ENCODE measurements at places on chromosomes 5 and 9.

DNA sequence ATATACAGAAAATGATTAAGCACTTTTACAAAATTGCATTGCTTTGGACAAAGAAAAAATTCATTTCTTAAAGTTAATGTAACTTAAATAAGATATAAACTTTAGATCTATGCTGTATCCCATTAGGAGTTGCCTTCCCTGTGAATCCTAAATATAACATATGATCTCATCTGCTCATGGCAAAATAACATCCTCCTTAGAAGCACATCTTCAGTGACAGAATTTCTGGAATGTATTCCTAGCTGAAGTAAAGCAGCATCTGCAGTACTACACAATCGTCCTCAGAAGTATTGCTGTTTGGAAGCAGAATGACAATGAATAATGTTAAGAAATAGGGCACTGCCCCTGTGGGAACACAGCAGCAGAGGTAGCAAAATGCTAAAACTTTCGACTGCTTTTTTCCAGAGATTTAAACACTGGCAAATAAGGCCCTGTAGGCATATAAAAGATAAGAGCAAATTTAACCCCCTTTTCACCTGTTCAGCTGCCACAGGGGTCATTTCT is 571.0 kb downstream of the PTPRD start:
- DNase-seq: no peak

DNA sequence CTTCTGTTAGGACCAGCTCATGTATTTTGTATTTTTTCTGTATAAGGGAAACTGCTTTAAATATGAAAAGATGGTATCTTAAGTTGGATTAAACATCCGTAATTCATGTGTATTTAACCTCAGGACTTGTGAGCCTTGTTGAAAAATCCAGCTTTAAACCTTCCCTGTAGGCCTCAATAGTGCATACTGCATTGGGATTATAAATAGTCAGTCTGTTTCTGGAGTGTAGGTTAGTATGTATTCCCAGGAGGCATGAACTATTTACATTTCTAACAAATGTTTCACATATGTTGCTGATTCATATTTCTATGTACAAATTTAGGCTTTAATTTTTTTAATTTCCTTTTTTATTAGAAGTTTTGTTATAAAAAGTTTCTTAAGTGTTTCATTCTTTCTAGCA is 137.9 kb upstream of the GRHPR start:
- DNase-seq: no peak

GRCh38 chr5:133998042-133998441 is 6.7 kb downstream of the VDAC1 start:
- no peak for DNase-seq

GRCh38 chr5:152838241-152838786 is 433.2 kb upstream of the NMUR2 start:
- DNase-seq: no peak

DNA sequence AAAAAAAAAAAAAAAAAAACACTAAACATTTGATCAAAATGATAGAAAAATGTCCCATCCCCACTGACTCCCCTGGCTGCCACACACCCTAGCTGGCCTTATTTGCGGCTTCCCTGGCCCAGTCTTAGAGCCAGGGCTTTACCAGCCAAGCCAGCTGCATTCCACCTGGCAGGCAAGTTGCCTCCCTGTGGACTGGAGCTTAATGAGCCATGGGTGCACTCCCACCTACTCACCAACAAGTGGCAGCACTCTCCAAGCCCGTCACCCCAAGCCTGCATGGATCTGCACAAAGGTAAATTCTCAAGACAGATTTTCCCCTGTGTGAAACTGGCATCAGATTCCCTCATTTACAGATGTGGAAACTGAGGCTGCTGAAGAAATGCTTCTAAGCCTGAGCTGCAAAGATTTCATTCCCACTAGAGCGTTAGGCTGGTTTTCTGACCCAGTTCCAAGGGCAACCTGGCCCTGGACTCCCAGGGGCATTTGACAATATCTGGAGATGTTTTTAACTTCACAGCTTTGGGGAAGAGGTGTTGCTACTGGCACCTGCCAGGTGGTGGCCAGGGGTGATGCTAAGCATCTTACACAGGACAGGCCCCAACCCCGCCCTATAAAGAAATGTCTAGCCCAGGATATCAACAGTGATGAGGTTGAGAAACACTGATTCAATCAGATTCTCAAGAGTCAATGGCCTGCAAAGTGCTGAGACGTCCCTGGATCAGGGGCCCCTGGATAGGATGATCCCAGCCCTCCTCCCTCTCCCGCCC is 21.9 kb upstream of the VDAC1 start:
- no peak for DNase-seq

DNA sequence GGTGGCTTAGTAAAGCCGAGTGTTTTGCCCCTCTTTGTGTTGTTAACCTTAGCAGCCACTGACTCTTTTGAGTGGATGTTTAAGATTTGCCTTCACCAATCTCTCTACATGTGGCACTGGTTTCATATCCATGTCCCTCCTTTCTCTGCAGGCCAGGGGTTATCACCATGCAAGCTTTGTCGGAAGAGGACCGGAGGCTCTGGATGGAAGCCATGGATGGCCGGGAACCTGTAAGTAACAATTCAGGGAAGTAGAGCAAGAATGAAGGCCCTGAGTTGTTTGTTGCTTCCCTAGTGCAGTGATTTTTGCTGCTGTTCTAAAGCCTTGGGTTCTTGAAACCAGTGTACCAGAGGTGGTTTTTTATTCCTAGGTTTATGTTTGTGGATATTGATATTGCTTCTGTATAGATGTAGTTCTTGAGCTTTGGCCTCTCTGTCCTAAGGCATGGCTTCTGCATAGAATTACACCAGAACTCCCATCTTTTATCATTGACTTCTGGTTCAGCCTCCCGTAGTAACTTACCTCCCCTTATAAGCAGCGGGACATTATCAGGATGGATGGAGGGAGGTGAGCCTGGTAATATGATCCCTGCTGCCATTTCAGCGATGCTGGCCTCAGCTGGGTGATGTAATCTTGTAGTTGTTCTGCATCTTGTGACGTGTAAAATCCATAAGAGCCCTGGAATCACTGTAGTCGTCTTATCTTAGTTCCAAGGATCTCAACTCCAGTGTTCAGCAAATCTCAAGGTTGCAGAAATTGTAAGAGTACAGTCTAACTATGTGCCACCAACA is 161.9 kb downstream of the ARHGAP26 start:
- no peak for DNase-seq

GRCh38 chr5:146331423-146331822 is 7.2 kb upstream of the POU4F3 start:
- DNase-seq: no peak

GRCh38 chr9:33750839-33751339 is 44.5 kb upstream of the PRSS3 start:
- no peak for DNase-seq

- DNase-seq: no peak
Measured at GRCh38 chr5:59274106-59274636, 619.4 kb downstream of the PDE4D start.

GRCh38 chr5:57566914-57567313 is 84.3 kb upstream of the ACTBL2 start:
- DNase-seq: no peak

- no peak for DNase-seq
Measured at GRCh38 chr5:68347536-68347935, 132.0 kb downstream of the PIK3R1 start.

DNA sequence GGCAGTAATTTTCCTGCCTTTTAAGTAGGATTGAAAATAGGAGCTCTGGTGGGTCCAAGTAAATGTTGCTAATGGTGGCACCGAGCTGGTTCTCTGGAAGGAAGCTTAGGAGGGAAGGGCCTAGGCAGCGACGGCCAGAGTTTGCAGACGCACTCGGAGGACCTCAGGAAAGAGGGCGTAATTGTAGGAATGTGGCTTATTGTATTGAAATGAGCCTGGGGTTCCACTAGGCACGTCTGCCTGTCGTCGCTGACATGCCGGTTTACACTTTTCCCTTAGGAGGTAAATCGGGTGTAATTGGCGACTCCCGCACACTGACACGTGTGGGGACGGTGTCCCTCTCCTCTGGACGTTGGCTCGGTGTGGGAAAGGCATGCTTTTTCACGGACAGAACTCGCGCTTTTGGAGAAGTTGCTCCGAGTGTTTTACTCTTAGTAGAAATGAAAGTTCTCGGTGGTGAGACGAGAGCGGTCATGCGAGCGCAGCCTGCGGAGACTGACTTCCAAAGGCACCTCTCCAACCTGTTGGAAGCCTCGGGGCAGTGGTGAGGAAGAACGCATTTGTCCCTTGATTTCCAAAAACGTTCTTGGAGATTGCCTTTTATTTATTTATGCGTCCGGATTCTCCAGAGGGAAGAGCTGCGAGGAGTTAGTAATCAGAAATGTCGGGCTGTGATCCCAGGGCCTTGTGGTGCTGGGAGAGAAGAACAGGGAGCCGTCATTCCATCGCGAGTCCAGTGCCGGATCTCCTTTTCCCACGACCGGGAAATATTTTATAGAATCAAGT is 1.3 kb downstream of the NR4A3 start:
- DNase-seq: no peak

DNA sequence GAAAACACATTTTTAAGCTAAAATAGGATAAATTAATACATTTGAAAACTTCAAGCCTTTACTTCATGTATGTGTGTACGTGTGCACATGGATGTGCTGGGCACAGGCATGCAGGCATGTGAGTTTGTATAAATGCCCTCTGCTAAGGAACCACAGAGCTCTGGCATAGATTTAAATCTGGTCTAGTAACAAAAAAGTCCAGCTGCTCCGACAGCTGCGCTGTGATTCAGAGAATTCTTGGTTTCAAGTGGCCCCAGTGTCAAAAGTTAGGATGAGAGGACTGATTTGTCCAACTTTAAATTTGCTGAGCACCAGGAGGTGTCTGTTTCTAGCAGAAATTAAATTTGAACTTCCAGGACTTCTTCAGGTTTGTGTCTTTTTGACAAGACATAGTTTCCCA is 203.7 kb upstream of the TUT7 start:
- no peak for DNase-seq

DNA sequence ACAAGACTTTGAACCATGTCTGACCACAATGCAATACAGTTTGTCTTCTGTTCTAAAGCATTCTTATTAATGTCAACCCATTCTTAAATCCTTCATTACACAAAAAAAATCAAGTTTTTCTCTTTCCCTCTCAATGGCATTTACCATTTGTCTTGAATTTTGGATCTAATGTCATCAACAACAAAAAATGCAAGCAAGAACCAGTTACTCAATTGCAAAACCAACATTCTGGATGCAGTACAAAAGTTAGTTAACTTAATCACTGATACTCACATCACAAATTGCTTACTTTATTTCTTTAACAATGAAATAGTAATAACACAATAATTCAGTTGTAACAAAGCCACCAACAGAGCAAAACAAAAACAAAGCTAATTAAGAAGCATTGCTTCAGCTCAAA is 6.0 kb downstream of the C9orf40 start:
- DNase-seq: no peak

- DNase-seq: no peak
Measured at GRCh38 chr5:22226423-22226822, 626.7 kb downstream of the CDH12 start.

DNA sequence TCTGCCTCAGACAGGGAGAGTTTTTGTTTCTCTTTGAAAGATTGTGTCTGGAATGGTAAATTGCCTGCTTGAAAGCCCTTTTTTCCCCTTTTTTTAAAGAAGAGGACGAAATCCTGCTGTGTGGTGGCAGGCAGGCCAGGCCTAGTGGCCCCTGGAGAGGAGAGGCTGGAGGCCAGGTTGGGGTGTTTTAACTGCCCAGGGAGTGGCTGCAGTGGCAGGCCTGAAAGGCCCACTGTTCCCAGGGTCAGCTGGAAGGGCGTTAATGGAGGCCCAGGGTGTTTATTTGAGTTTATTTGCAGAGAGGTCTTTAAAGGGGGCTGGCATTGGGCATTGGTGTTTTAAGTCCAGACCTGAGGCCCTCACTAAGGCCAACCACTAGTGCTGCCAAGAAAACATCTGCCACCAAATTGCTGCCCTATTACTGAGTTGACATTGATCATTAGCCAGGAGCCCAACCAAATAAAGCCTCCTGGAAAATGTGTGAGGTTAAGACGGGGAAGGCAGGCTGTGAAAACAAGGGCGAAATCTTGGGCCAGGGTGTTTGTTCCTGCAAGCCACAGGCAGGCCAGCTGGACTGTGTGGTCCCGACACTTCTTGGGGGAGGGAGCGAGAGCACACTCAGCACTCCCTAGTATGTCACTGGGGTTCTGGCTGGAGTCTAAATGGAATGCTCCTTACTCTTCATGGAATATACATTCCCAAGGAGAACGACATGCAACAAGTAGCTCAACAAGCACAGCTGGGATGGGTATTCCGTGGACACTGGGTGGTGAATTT is 5.0 kb downstream of the JADE2 start:
- DNase-seq: no peak

DNA sequence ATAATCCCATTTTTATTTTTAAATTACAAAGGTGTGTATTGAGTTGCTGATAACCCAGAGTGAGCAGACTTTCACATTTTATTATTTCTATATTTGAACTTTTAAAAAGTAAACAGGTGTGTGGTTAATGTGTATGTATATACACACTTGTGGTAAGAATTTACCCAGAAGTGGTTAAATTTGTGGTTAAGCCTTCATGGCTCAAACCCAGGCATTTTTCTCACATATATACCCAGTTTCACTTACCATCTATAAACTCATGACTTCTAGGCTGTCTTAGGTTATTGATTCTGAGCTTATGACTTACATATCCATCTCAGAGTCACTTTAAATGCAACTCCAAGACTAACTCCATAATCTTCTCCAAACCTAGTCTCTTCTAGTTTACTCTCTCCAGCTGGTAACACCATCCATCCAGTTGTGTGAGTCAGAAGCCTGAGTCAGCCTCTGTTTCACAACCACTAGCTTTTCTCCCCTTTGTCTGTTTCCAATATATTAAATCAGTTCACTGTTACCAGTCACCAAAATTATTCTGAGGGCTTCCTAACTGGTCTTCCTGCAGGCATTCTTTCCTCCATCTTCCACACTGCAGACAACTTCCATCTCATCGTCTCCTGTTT is 20.2 kb downstream of the ZBED3 start:
- DNase-seq: no peak

GRCh38 chr5:56143373-56143714 is 89.8 kb downstream of the ANKRD55 start:
- no peak for DNase-seq

GRCh38 chr9:120040896-120041295 is 539.1 kb downstream of the CDK5RAP2 start:
- DNase-seq: no peak

- DNase-seq: no peak
Measured at GRCh38 chr5:76257897-76258296, 145.2 kb upstream of the IQGAP2 start.

- no peak for DNase-seq
Measured at GRCh38 chr5:169626779-169627178, 10.3 kb upstream of the DOCK2 start.

GRCh38 chr5:124876983-124877382 is 130.5 kb upstream of the ZNF608 start:
- DNase-seq: no peak

GRCh38 chr9:17269799-17270198 is 135.0 kb downstream of the CNTLN start:
- no peak for DNase-seq

- DNase-seq: no peak
Measured at GRCh38 chr9:109861499-109861898, 81.5 kb downstream of the PALM2AKAP2 start.

- no peak for DNase-seq
Measured at GRCh38 chr9:115923903-115924668, 229.5 kb upstream of the PAPPA start.

- no peak for DNase-seq
Measured at GRCh38 chr9:86664603-86665002, 282.7 kb downstream of the GAS1 start.

GRCh38 chr5:91357806-91358205 is 25.3 kb downstream of the ARRDC3 start:
- no peak for DNase-seq

- no peak for DNase-seq
Measured at GRCh38 chr5:153777681-153778581, 260.8 kb downstream of the FAM114A2 start.
